GDM1 (cell line): ENCODE measurements at places on chromosomes 3 and 15.

- DNase-seq: no peak
Observed at GRCh38 chr3:12266038-12266437, 22.8 kb upstream of the PPARG start.

GRCh38 chr15:100020614-100021013, 287.4 kb upstream of the LYSMD4 start:
- DNase-seq: no peak

DNA sequence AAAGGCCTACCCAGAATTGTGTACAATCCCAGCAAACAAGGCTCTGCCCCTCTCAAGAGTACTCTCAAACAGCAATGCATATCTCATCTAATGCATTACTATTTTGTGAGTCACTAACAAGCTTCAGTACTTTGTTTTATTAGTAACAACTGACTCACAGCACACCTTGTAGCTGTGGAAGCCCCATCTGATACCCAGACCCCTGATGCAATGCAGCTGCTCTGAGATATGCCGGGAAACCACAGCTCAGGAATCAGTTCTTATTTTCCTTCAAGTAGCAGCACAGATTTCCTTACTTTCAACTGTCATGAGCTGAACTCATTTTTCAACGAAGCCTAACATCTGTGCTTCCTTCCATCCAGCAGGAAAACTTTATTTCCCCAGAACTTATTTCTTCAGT, 37.8 kb downstream of the CCNL1 start:
- DNase-seq: no peak

- no peak for DNase-seq
Observed at GRCh38 chr3:46943237-46944187, 33.0 kb downstream of the CCDC12 start.

- DNase-seq: no peak
Observed at GRCh38 chr3:54123003-54123775, 837 bp downstream of the CACNA2D3 start.

DNA sequence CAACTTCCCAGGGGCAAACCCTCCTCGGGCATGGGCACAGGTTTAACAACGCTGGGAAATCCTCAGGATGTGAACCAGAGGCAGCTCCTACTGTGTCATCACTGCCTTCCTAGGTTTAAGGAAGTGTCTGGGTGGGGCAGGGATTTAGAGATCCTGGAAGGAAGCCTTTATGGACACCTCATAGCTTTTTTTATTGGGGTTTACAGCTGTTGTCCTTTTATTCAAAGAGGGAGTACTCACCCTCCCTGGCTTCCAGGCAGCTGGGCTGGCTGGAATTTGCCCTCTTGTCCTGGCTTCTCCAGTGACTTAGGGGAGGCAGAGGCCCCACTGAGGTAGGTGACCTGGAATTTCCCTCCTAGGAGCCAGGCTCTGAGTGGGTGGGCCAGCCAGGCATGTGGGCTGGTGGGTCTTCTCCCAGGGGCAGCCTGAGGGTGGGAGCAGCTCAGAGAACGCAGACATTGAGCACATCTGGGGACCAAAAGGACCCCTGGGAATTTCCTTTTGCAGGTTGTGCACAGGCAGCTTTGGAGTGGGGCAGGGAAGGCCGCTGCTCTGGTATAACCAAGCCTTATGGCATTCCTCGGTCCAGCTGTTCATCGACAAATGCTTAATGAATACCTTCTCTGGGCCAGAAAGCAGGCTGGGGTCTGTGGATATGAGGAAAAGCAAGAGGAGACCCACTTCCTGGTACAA, 13.5 kb upstream of the FAM3D start:
- no peak for DNase-seq
